ENCODE measurements at places on chromosomes 2 and 18.

- H3K4me1 ChIP-seq = no peaks in the 10 kb centered on the region
- no peak overlapping the region for H3K27ac ChIP-seq
- no peaks in the 10 kb centered on the region for H3K27me3 ChIP-seq
- no peak for DNase-seq
Observed at GRCh38 chr2:84870306-84870705, 10.6 kb downstream of the TRABD2A start.

DNA sequence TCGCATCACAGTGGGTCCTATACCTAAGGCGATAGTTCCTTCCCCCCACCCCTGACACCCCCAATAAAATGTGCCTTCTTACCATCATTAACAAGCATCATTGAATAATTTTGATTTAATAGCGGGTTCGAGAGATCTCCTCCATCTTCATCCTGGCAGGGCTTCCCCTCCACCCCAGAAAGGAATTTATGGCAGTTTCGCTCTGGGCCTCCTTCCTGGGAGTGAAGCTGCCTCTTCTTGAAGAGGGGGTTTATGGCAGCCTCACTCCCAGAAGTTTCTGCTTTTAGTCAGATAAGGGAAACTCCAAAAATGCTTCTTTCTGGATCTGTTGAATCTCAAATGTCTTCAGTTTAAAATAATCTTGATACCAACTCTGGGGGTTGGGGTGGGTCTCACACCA lies 45.7 kb downstream of the RRM2 start:
- DNase-seq = no peak
- H3K36me3 ChIP-seq = no peaks in the 10 kb centered on the region
- H3K4me1 ChIP-seq = no peaks in the 10 kb centered on the region

DNA sequence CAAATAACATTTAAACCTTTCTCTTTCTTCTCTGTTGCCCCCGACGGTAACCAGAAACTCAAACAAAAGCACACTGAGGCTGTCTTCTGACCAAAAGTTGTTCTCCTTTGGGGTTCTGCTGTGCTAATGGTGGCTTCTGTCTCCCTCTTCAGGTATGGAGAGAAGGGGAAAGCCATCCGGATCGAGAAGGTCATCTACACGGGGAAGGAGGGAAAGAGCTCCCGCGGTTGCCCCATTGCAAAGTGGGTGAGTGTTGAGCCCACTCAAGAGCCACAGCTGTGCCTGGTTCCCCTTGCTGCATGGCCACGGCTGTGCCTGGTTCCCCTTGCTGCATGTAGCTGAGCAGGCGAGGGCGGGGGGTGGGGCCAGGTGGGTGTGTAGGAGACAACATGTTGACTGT lies 67.4 kb downstream of the BOLA3 start:
- peak; percentile 11 for DNase-seq
- H3K4me3 ChIP-seq = no peak overlapping the region
- H3K4me1 ChIP-seq = no peaks in the 10 kb centered on the region
- H3K27me3 ChIP-seq = no peaks in the 10 kb centered on the region
- H3K36me3 ChIP-seq = peaks cover 64% of the 10 kb centered on the region

DNA sequence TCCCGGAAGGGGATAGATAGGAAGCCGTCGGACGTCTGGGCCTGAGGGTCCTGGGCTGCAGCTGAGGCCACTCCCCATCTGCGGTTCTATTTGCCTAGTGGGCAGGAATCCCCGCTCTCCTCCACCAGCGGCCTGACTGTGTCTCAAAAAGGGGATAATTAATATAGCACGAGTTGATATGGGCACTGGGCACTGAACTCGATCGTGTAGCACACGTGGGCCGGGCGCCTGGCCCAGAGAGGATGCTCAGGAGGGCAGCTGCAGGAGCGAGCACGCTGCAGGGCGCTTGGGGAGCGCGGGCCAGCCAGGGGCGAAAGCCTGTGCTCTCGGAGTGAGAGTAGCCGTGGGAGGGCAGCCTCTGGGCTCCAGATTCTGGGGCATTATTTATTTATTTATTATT lies 8.8 kb upstream of the GBX2 start:
- H3K27ac ChIP-seq = no peak overlapping the region
- no peaks in the 10 kb centered on the region for H3K36me3 ChIP-seq
- DNase-seq = no peak
- H3K4me3 ChIP-seq = no peak overlapping the region

DNA sequence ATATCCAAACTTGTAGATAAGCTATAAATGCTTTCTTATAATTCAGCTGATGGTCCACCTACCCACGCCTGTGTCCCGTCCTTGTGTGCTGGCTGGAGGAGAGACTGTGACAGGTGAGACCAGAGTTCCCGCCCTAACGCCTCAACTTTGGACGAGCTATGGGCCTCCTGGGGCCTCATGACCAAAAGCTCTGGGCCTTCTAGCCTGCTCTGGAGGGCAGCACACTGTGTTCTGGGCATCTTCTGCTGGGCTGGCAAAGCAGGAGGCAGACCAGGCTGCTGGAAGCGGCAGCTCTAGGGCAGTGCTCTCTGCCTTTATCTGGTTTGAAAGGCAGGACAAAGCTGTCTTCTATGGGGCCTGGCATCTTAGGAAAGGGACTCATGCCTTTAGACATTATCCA lies 26.0 kb upstream of the PAX8 start:
- H3K27ac ChIP-seq = no peak overlapping the region
- no peaks in the 10 kb centered on the region for H3K4me1 ChIP-seq
- DNase-seq = no peak
- H3K36me3 ChIP-seq = no peaks in the 10 kb centered on the region
- no peak overlapping the region for H3K4me3 ChIP-seq
- H3K27me3 ChIP-seq = no peaks in the 10 kb centered on the region

DNA sequence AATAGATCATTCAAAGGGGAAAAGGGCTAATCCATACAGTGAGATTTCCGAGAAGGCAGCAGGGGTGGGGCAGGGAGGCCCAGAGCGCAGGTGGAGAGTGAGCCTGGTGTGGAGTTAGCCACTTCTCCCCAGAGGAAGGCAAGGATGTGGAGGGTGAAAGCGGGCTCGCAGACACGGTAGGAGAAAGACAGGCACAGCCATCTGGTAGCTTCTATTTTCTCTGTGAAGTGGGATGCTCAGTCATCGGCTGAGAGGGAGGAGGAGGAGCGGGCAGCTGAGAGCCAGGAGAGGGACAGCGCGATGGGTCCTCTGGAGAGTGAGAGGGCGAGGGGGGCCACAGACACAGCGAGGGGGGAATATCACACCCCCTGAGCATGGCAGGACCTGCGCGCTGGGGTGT lies 153.3 kb upstream of the NDUFV2 start:
- DNase-seq = no peak
- H3K4me3 ChIP-seq = no peak overlapping the region
- H3K27ac ChIP-seq = no peak overlapping the region
- no peaks in the 10 kb centered on the region for H3K4me1 ChIP-seq
- H3K27me3 ChIP-seq = no peaks in the 10 kb centered on the region
- H3K36me3 ChIP-seq = no peaks in the 10 kb centered on the region

DNA sequence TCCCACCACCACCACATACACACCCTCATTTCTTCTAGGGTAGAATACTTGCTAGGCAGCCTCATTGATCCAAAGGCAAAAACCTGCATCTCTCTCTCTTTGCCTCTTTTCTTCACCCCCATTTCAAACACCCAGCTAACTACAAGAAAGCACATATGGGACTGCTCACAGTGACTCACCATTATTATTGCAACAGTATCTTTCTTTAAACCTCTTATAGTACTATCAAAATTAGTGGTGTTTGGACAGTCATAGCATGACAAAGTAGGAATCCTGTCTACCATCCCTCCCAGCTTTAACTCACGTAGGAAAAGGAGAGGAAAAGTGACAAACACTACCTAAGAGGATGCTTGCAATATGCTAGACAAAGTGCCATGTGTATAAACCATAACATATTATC lies 422.5 kb upstream of the CRIM1 start:
- no peaks in the 10 kb centered on the region for H3K36me3 ChIP-seq
- H3K27ac ChIP-seq = no peak overlapping the region
- H3K4me1 ChIP-seq = no peaks in the 10 kb centered on the region

GRCh38 chr18:47274961-47275360 lies 23.5 kb upstream of the SKOR2 start:
- no peak overlapping the region for H3K27ac ChIP-seq
- no peaks in the 10 kb centered on the region for H3K27me3 ChIP-seq
- H3K36me3 ChIP-seq = no peaks in the 10 kb centered on the region
- H3K4me3 ChIP-seq = no peak overlapping the region

DNA sequence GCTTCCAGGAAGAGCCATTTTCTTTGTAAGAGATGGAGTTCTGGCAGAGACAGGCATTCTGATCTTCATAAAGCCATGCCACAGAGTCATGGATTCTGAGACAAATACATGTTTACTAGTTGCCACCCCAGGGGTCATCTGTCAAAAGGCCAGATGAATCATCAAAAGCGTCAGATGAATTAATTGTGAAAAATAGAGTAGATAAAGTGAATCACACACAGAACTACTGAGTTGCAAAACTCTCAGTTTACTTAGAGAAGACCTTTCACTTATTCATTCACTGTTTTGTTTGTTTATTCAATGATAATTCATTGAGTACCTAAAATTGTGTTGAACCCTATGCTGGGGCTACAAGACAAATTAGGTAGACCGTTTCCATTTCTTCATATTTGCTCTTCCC lies 157.7 kb upstream of the SERPINE2 start:
- no peaks in the 10 kb centered on the region for H3K4me1 ChIP-seq
- H3K27me3 ChIP-seq = no peaks in the 10 kb centered on the region
- DNase-seq = no peak
- no peaks in the 10 kb centered on the region for H3K36me3 ChIP-seq

DNA sequence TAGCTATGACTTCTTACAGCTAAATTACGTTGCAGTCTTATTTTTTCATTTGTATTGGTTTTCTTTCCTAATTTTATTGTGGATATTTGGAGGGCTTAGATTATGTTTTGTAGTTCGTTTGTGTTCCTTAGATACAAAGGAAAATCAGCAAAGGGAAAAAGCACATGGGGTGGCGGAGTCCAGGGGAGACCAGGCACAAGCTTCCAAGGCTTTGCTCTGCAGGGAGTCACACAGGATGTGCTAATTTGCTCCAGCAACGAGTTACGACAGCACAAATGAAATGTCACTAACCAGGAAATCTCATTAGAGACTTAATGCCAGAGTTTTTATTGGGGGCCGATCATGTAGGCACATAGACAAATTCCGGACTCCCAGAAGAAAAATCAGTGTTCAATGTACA lies 60.5 kb upstream of the CABYR start:
- no peaks in the 10 kb centered on the region for H3K36me3 ChIP-seq
- H3K27ac ChIP-seq = no peak overlapping the region
- DNase-seq = no peak
- no peak overlapping the region for H3K4me3 ChIP-seq

GRCh38 chr2:64699712-64700111 lies 46.0 kb upstream of the SERTAD2 start:
- H3K36me3 ChIP-seq = no peaks in the 10 kb centered on the region
- no peaks in the 10 kb centered on the region for H3K4me1 ChIP-seq
- no peak for DNase-seq
- no peaks in the 10 kb centered on the region for H3K27me3 ChIP-seq

DNA sequence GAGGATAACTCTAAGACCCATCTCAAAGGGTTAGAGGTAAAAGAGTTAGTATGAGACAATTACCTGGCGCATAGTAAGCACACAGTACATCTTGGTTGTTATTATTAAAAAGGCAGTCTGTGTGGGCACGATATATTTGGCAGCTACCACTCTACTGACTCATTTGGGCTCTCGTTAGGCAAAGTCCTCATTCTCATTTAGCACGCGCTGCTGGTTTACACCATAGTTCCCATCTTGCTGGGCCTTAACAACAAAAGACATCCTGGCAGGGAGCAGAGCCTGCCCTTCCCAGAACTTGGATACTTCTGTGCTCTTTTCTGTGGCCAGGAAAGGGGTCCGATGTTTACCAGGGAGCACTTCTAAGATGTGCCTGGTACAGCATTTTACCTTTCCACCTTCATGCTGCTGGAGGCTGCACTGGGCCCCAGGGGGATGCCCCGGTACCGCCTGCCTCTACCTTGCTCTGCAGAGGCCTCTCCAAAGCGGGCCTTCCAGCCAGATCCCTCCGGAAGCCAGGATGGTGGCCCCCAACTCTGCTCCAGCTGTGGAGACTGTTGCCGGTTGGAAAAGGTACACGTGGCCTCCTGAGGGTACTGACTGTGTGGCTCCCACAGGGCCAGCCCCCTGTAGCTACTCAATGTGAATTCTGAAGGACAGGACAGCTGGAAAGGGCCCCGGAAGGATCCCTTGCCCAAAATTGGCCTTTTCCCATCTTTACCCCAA lies 15.0 kb downstream of the GLI2 start:
- H3K4me3 ChIP-seq = no peak overlapping the region
- DNase-seq = no peak
- H3K4me1 ChIP-seq = no peaks in the 10 kb centered on the region
- peaks cover 12% of the 10 kb centered on the region for H3K27me3 ChIP-seq
- H3K27ac ChIP-seq = no peak overlapping the region

DNA sequence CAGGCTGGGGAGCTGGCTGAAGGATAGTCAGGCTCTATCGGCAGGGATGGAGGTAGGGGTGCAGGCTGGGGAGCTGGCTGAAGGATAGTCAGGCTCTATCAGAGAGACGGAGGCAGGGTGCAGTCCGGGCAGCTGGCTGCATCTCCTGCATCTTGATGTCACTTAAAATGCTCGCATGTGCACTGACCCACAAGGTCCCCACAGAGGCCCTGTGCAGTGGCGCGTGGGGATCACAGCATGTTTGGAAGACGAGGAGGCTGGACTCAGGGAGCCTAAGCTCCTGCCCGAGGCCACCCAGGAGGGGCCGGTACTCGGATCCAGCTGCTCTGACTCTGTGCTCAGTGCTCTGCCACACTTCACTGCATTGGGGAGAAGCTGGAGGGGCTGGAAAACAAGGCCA lies 189.0 kb upstream of the HDAC4 start:
- H3K27ac ChIP-seq = no peak overlapping the region
- no peaks in the 10 kb centered on the region for H3K36me3 ChIP-seq
- peaks cover 2% of the 10 kb centered on the region for H3K27me3 ChIP-seq
- no peak for DNase-seq

DNA sequence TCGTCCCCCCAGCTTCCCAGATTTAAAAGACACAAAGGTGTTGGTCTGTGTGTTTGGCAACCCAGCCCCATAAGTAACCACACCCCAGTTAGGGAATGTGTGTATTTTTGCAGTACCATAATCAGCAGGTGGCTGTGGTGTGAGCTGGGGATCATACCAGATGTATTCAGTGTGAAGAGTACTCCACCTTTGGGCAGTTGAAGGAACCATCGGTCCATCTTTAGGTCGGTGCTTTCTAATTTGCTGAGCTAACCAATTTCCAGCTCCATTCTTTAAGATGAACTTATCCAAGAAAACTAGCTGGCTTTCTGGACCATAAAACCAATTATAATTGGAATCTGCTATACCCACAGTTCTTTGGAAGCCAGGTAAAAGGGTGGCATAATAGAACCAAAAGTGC lies 3.2 kb downstream of the DSEL start:
- H3K4me1 ChIP-seq = peaks cover 6% of the 10 kb centered on the region
- no peak overlapping the region for H3K4me3 ChIP-seq
- no peaks in the 10 kb centered on the region for H3K36me3 ChIP-seq
- DNase-seq = no peak

GRCh38 chr18:3110034-3110752 lies 97.2 kb upstream of the LPIN2 start:
- H3K4me1 ChIP-seq = no peaks in the 10 kb centered on the region
- H3K4me3 ChIP-seq = no peak overlapping the region
- no peaks in the 10 kb centered on the region for H3K36me3 ChIP-seq
- DNase-seq = no peak
- H3K27me3 ChIP-seq = no peaks in the 10 kb centered on the region
- no peak overlapping the region for H3K27ac ChIP-seq

- no peaks in the 10 kb centered on the region for H3K36me3 ChIP-seq
- DNase-seq = no peak
- no peak overlapping the region for H3K27ac ChIP-seq
- no peaks in the 10 kb centered on the region for H3K27me3 ChIP-seq
- no peak overlapping the region for H3K4me3 ChIP-seq
Observed at GRCh38 chr2:236576087-236576486, 6.5 kb downstream of the ACKR3 start.

Data from small intestine (tissue), 16 donors.